Karpas-422 (cell line): ENCODE measurements at places on chromosomes 4 and X. TPM values are rescaled to one million over a fixed set of nuclear protein-coding genes. Genes with fewer than 3 reads are reported as not detected.

GRCh38 chr4:83083925-83084475 is 30.5 kb downstream of the PLAC8 start:
- H3K36me3 ChIP-seq, result no peaks in the 10 kb centered on the region
- no peak overlapping the region for H3K27ac ChIP-seq
- no peaks in the 10 kb centered on the region for H3K4me1 ChIP-seq
- no peak for DNase-seq
- no peaks in the 10 kb centered on the region for H3K27me3 ChIP-seq

GRCh38 chr4:77600521-77601451 is 4.8 kb upstream of the CXCL13 start:
- H3K4me1 ChIP-seq, result no peaks in the 10 kb centered on the region
- peak; percentile 57 for DNase-seq

FAM13A gene
- total RNA-seq, result 0.30 and 2.8 TPM in 2 replicates

DOK7 gene
- 1.6 and 10.4 TPM in 2 replicates for total RNA-seq
